LNCaP clone FGC (cell line): ENCODE measurements at places on chromosomes 6 and 20.

DNA sequence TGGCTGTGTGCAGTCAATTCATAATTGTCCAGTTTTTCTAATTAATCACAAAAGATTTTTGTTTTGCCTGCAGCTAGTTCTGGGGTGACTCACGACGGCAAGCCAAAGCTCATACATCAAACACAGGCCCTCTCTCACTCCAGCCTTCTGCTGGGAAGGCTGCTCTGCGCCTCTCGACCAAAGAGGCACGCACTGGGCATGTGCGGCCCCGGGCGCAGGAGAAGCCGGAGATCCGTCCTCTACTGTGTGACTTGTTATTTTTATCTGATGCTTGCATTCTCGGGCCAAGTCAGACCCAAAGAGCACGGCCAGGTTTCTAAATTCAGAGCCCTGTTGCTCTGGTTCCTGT is 98.5 kb downstream of the TFAP2A start:
- DNase-seq: no peak

- DNase-seq: no peak
These were observed 3.0 kb downstream of the ENPP3 start for GRCh38 chr6:131640100-131640499.

DNA sequence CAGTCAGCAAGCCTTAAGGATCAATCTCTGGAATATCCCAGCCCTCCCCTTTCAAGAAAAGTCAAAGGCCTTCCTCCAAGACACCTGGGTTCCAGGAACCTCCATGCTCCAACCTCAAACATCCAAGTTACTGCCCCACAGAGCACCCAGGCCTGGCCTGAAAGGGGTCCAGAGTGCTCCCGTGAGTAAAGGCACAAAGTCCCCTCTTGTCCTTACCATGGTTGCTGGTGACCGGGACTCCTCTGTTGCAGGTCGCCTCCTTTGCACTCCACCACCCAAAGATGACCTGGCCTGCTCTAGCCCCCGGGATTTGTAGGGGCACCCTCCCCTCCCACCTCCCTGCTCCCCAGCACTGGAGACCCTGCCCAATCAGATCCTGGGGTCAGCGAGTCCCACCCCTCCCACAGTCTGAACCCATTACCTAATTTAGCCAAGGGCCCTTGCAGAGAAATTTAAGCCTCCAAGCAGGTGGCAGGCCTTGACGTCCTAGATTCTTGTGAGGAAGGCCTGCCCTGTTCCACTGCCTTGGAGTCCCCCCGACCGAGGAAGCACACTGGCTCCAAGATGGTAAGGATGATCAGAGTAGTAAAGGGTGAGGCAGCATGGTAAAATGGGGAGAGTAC is at the start of gene TNNC2:
TSS of gene TNNC2 (minus strand) at position 283 of the 623 bp plus-strand sequence. CDS start at position 219, 64 bp downstream.
- DNase-seq: no peak

DNA sequence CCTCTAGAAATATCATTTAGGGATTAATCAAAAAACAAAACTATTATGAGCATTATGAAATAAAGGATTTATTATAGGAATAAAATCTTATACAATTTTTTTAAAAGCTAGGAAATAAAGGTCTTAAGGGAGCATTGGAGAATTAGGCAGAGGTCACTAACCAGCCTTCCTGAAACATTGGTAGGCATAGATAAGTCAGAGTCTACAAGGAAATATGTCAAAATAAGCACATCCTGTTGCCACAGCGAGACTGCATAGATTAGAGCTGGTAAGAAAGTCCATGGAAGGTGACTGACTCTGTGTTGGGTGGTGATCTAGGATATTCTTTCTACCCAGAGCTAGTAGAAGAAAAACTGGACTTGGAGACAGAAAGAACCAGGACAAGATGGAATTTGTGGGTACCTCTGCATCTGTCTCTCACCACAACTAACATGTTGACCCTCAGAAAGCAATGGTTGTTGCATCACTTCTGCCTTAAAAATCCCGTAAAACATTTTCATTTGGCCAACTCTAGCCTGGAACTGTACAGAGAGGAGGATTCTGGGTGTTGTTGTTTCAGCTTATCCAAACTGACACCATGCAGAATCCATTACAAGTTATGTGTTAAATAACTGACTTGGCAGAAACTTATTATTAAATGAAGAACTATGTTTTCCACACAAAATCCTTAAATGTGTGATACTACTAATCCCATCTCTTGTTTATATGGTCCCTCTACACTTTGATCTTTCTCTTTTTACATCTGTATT is 77.1 kb downstream of the FBXO5 start:
- no peak for DNase-seq

GRCh38 chr20:59525500-59526241 is 78.7 kb upstream of the PHACTR3 start:
- no peak for DNase-seq

DNA sequence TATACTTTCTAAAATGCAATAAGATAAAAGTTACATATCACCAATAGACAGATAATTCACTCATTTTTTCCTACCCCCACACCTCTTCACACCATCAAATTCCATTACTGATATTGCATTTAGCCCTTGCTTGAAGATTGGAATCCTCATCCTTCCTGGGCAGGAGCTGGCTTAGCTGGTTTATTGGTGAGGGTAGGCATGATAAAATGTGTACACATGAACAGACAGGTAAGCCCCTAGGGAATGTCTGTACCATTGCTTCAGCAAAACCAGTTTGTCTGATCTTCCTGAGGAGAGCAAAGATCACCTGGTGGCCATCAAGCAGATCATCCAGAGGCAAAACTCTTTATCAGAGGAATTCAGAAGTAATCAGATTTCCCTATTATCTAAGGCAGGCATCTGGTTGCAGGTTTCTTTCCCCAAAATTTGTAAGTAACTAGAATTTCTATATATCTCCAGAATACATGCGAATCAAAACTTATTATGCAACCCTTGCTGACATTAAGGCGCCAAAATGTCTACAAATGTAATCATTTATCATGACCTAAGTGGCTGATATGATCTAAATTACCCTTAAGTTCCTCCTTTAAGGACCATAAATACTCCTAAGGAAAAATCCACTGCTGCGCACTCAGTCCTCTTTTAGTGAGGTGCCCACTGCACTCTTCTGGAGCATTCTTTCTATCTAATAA is 6.6 kb upstream of the FABP7 start:
- no peak for DNase-seq

- DNase-seq: no peak
These were observed 6.7 kb upstream of the SRC start for GRCh38 chr20:37339208-37339607.

DNA sequence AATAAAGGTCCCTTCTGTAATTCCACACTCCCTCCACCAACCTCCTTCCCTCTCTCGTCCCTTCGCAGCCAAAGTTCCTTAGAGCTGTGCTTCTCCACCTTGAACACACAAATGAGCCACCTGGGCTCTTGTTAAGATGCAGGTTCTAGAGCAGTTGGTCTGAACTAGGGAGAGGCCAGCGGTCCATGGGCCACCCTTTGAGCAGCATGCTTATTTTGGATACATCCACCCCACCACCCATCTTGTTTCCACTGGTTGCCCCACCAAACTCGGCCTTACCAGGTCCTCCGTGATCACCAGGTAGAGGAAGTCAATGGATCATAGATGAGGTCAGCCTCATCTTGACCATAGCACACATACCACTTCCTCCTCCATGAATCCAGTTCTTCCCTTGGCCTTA is 7.3 kb upstream of the BPIFA2 start:
- no peak for DNase-seq

- no peak for DNase-seq
These were observed 109.0 kb downstream of the RIN2 start for GRCh38 chr20:19867074-19867473.

GRCh38 chr6:2942914-2943563 is 28.3 kb downstream of the SERPINB6 start:
- no peak for DNase-seq
